ENCODE measurements at places on chromosomes 2 and 18.

DNA sequence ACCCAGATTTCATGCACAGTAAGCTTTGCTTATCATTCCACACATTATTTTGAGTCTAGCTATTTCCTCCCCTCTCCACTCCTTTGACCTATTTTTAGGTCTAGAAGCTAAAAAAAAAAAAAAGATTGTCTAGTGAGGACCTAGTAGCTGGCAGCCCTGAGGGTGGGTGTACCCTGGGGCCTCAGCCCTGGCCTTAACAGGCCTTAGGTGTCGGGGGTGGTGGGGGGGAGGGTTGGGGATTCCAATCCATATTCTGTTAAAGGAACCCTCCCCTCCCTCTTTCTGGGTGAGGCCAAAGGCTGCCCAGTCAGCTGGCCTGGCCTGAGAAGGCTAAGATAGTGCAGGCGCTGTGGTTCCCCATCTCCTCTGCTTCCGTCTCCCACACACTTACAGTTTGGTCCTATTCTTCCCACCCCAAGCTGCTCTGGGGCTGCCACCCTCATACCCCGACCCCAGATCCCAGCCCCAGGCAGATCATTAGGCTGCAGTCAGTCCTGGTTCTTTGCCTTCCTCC is 65.5 kb upstream of the HK2 start:
- DNase-seq: no peak

- no peak for DNase-seq
These were observed 372.4 kb downstream of the ALK start for GRCh38 chr2:29549069-29549380.

DNA sequence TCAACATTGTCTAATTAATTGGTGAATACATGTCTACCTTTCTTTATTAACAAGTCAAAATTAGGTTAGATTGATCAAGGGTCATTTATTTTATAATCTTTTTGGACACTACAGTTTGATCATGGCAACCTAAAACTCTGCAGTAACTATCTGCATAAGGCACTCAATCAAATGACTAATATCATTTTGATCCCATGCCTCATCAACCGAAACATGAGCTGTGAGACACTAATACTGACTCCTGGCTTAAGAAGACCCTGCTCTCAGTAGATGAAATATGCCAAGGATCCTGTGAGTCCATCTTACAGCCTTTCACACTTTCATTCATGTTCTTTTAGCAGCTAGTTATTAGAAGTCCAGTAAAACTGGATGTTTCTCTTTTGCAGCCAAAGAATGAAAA is 169.4 kb upstream of the CAVIN2 start:
- DNase-seq: no peak

DNA sequence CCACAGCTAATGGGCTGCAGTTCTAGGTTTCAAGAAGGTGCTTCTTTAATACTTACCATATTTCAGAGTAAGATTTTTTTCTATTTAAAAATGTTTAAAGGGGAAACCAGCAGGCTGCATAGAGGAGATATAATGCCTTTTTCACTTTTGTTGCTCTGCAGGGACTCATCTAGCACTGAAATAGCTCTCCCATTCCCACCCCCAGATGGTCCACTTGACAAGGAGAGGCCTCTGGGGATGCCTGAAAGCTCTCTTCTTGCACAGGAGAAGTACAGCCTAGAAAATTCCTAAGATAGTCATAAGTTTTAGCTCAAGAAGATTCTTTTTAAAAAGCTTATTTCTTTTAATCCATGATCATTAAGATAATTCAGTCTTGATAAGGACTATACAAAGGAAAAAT is 126.4 kb downstream of the CDH2 start:
- no peak for DNase-seq

- DNase-seq: peak; percentile 85
These were observed 2.0 kb downstream of the IHH start for GRCh38 chr2:219058541-219059374.

GRCh38 chr18:70931942-70932814 is 643.3 kb downstream of the SOCS6 start:
- peak; percentile 3 for DNase-seq

DNA sequence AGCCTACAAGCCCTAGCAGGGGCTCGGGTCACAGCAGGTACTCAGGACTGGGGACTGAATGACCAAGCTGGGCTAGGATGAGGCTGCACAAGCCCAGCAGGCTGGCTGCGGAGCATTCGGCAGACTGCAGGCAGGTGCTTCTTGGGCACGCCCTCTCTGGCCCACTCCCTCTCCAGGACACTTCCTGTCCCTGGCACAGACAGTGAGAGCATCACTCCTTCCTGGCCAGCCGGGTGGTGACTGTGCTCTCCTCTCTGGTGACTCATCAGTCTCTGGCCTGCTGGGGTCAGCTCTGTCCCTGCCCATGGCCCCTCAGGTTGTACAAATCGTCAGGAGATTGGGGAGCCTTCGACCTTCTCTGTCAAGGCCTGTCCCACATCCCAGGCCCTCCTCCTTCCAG is 22.5 kb downstream of the C1QL2 start:
- no peak for DNase-seq
